ENCODE measurements at places on chromosomes 4 and X.

DNA sequence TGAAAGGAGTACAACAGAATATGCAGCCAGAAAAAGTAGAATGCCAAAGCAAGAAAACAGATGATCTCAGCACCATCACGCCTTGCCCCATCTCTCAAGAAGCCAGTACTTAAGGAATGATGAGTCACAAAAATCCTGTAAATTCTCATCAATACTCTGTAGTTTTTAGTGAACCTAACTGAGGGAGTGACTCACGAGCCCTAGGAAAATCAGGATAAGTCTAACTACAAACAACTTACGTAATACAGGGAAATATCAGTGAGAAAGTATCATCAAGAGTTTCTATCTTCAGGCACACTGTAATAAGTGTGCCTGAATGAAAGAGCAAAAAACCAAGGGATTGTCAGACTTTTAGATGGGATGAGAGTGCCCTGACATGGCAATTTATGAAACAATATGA lies 644.4 kb downstream of the STPG2 start:
- DNase-seq: no peak

GRCh38 chr4:170386511-170386910 lies 296.8 kb upstream of the AADAT start:
- DNase-seq: no peak

GRCh38 chr4:40687676-40688389 lies 58.2 kb upstream of the RBM47 start:
- no peak for DNase-seq

DNA sequence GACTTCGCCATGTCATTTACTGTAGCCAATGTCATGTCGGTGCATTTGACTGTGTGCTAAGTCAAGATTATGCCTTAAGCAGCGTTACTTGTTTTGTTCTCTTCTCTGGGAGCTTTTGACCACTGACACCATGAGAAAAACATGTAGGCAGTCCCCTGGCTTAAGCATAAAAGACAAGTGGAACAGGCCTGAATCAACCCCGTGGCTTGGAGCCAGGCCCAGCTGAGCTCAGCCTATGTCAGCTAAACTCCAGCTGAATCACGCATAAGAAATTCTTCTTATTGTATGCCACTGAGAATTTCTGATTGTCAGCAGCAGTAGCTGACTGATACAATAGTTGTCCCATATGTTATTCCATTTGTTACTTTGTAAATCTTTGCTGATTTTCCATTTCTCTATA lies 261.9 kb downstream of the CBLL2 start:
- DNase-seq: no peak

Measured in activated CD8-positive, alpha-beta memory T cell treated with anti-CD3 and anti-CD28 coated beads, Interleukin-2, amount 50 U/mL, for 48 hours (primary cell).